Left cardiac atrium (tissue), 4 donors: ENCODE measurements at places on chromosomes 7 and 10. TPM values are rescaled to one million over a fixed set of nuclear protein-coding genes. Genes with fewer than 3 reads are reported as not detected.

DNA sequence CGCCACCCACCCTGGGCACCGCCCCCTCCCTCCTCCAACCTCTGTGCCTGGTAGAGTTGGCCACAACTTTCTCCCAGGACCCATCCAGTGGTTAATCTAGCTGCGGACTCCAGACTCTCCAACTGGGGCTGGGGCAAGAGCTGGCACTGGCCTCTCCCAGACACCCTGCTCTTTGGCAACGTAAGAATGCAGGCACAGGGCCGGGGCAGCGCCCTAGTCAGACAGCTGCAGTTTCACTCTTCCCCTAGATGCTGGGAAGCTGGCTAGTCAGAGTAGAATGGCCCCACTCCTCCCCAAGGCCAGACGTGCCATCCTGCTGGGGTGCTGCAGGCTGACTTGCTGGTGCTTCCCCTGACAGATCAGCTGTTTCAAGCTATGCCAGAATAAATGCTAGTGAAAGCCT, 22.1 kb downstream of the HSPA12A start:
- DNase-seq = no peak

GRCh38 chr10:127907411-127908105, 655 bp downstream of the PTPRE start:
- DNase-seq = peak; percentile 61

- no peak for DNase-seq
Observed at GRCh38 chr7:117251687-117252086, 71.2 kb downstream of the WNT2 start.

DNA sequence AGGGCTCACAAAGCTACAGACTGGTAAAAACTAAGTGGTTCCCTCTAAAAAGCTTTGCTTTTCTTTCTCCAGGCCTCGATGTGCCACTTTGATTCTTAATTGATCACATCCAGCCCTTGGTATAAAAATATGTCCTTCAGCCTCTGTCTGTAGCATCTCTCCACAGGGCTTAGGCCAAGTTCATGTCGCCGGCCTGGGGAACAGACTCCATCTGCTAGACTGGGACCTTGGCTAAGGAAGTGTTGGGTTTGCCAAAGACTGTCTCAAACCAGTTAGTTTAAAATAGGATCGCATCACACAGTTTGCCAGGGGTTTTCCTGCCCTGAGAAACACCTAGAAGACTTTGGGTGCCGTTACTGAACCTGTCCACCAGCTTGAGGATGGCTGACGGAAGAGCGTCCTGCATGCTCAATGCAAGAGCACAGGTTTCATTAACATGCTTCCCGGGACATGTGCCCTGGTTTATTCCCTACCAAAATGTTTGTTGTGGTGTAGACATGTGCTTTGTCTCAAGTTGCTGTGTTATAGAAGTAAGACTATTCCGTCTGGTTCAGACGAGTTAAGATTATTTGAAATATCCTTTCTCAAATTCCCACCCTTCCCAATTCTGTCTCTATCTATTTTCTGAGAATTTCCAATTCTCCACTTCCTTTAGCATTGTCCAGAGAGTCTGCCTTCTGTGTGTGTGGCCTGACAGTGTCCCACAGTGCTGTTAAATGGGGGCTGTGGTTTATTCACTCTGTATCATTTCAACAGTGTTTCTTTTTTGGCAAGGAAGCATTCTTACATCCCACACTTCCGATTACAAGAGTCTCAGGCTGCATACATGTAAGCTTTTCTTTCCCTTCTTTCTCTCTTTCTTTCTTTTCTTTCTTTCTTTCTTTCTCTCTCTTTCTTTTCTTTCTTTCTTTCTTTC, 334.7 kb downstream of the INHBA start:
- DNase-seq = no peak

- DNase-seq = no peak
Observed at GRCh38 chr10:96613576-96613975, 26.8 kb upstream of the TM9SF3 start.

DNA sequence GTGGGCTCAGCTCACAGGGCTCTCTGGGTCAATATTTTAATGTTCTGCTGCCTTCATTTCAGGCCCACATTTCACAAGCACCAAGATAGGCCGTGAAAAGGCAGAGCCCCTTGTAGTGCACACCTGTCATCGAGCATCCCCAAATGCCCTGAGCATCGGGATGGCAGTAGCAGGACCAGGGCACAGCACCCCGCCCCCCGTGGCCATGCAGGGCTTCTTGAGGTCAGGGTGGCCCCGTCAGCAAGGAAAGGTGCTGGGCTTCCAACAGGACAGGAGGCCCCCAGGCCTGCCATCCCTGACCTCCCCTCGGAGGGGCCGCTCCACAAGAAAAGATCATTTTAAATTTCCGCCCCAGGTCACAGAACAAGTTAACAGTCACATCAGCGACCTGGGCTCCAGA, 2.9 kb upstream of the CNPY1 start:
- DNase-seq = peak; percentile 10

Gene NPFFR1
- 0.12 TPM for total RNA-seq

Gene AGMO
- 0.55 TPM for total RNA-seq

Gene FAM180A
- total RNA-seq = 3.6 TPM

Gene CXCL12
- total RNA-seq = 248 TPM

Gene EGR2
- 2.3 TPM for total RNA-seq
